Skeletal muscle cell (primary cell): ENCODE measurements at places on chromosomes 1 and 21.

- no peak for DNase-seq
Measured at GRCh38 chr1:167483790-167484189, 34.5 kb downstream of the CD247 start.

DNA sequence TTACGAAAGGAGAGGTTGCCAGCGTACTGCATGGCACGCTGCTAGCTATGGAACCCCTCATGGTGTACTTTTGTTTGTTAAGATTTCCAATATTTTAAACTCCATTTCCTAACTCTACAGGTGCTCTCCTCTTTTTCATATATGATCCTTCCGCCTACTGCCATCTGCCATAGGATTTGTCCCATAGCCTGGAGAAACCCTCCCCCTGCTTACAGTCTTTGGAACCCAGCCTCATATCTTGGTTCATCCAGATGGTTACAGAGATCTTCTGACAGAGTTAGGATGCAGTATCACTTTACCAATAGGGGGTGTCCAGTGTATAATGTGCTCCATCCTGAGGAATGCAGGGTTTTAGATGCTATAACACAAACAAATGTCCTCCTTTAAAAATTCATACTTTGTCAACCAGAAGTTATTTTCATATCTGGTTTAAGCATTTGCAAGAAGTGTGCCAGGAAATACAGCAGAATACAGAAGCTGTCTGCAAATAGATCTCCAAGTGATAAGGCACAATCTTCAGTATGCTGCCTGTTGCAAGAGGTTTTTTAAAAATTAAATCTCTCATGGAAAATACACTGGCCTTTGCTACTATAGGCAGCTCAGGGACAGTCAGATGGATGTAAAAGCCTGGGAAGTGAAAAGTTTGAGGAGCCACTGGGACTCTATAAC lies 377.8 kb downstream of the KCNH1 start:
- no peak for DNase-seq

DNA sequence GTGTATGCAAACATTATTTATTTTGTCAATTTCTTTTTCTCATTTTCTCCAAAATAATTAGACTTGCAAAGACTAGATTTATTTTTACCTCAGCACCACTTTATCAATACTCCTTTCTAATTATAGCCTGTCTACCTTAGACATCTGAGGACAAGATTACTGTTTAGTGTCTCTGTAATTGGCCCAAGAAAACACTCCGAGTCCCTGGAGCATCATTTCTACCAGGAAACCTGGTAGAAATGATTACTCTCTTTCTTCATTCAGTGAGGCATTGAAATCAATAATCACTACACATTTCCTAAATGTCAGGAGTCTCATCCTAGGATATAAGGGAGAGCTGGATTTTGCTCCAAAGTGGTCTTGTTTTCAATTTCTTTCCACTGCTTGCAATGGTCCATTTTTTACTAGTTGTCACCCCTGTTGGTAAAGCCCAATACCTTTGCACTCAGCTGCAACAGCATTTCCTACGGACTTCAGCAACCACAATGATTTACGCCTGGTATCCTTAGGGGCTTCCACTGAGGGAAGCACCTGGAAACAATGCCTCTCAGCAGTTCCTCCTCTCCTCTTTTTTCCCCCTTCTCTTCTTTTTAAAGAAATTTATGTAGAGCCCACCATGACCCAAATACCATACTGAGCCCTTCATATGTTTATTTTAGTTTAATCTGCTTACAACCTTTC lies 64.6 kb downstream of the GRIK1 start:
- DNase-seq = no peak

DNA sequence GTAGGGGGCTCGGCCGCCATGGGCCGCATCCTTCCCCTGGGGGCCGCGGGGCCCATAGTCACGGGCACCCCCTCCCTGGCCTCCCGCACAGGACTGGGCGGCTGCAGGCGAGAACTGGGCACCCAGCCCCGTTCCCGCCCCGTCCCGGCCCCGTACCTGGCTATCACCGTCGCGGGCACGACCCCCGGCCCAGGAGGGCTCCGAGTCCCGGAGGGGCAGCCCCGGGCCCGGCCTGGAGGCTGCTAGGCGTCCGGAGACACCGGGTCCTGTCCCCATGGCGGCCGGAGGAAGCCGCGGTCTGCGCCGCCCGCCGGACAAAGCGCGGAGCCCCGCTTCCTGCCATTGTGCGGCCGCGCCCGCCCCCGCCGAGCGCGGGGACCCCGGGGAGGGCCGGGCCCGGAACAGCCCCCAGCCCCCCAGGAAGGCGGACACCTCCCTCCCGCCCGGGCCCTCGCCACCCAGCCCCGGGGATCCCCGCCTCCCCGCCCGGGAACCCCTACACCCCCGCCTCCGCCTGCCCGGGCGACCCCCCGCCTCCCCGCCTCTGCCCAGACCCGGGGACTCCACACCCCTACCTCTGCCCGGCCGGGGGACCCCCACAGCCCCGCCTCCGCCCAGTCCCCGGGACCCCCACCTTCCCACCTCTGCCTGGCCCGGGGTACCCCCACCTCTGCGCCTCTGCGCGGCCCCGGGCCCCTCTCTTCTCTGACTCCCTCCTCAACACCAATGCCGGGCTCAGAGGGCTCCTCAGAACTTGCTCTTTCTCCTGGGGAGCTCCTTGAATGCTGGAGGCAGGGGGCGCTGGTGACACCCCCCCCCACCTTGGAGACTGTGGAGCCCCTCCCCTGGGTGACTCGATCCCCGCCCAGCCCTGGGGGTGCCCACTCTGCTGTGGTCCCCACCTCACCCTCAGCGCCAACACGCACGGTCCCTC lies 6.0 kb downstream of the PLEKHG5 start:
- no peak for DNase-seq

GRCh38 chr1:44609412-44609767 lies 64.9 kb downstream of the TMEM53 start:
- no peak for DNase-seq
